Liver (tissue), 10 donors: ENCODE measurements at places on chromosomes 6 and 20. TPM values are rescaled to one million over a fixed set of nuclear protein-coding genes. Genes with fewer than 3 reads are reported as not detected.

GRCh38 chr6:89372506-89372901 is 20.0 kb upstream of the UBE2J1 start:
- no peak for DNase-seq

DNA sequence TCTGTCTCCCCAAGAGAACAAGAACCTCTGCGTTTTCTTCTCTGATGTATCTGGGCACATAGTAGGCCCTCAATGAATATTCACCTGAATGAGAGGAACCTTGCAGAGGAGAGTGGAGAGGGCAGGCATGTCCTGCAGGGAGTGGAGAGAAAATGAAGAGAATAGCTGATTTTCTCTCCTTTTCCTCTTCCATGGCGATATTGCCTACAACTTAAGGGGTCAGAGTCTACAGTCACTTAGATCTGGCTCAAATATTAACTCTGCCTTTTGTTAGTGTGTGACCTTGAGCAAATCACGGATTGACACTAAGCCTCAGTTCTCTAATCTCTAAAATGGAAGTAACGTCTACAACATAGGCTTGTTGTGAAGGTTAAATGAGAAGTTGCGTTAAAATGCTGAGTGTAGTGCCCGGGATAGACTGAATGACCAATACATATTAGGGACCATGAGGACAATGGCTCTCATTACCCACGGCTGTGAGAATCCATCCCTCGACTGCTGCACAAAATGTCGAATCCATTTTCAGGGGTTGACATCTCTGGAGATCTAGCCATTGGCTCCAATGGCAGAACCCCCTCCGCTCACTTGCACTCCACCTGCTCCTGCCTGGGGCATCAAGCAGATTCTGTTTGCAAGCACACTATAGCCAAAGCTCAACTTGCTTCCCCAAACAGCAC is 14.8 kb downstream of the CD83 start:
- no peak for DNase-seq

DNA sequence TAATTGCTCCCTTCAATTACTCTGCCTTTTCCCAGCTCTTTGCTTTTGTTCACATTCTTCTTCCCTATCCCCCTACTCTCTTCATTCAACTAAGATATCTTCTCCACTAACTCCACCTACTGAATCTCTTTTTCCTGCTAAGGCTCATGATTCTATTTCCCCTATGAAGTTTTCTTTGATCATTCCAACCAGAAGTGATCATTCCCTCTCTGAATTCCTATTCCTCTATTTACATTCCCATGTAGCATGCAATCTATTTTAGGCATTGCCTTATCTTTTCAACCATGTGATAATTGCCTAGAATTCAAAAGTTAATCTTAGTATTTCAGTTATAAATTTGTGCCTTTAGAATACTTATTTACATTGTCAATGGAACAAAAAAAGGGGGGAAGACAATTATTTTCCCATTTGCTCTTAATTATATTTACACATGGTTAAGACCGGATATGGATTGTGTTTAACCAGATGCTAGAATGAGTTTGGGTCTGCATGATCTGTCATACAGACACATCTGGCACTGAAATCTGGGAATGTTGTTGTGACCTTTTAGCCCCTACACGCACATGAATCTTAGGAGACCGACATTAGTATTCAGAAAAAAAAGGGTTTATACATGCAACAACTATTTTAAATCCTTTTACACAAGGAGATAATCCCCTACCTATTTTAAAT is 20.8 kb downstream of the MOXD1 start:
- no peak for DNase-seq

- DNase-seq = no peak
These were observed 18.9 kb downstream of the COL20A1 start for GRCh38 chr20:63311833-63312243.

DNA sequence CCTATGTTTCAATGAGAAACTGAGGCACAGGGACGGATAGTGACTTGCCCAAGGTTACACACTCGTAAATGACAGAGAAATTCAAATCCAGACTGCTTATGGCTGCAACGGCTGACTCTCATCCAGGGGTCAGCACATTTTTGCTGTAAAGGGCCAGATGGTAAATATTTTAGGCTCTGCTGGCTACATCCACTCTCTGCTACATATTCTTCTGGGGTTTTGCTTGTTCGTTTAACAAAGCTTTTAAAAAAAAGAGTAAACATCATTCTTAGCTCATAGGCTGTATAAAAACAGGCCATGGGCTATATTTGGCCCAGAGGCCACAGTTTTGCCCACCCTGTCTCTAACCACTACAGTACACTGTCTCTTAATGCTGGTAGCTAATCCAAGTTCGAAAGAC is 103.4 kb downstream of the PREX1 start:
- no peak for DNase-seq

- DNase-seq = no peak
These were observed 108.2 kb upstream of the SALL4 start for GRCh38 chr20:51910321-51911050.

DNA sequence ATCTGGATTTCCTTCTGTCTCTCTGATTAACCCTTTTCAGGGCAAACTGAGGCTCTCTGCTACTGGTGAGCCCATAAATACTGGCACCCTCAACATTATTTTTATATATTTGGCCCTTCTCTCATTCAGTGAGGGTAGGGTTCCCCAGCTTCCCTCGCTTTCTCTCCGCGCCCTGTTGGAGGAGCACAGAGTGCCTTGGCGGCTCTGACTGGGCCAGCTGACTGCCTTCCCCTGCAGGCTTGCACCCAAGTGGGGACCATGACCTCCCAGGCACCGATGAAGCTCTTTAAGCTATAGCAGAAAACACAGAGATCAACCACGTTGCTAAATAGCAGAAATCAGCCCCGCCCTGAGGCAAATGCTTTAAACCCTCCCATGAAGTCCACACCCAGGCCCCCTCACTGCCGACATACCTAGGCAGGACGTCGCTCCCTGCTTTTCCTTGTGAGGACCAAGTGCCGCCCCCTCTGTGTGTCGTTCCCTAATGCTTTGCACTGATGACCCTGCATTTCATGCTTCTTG is 105.0 kb downstream of the HUS1B start:
- DNase-seq = no peak

DNA sequence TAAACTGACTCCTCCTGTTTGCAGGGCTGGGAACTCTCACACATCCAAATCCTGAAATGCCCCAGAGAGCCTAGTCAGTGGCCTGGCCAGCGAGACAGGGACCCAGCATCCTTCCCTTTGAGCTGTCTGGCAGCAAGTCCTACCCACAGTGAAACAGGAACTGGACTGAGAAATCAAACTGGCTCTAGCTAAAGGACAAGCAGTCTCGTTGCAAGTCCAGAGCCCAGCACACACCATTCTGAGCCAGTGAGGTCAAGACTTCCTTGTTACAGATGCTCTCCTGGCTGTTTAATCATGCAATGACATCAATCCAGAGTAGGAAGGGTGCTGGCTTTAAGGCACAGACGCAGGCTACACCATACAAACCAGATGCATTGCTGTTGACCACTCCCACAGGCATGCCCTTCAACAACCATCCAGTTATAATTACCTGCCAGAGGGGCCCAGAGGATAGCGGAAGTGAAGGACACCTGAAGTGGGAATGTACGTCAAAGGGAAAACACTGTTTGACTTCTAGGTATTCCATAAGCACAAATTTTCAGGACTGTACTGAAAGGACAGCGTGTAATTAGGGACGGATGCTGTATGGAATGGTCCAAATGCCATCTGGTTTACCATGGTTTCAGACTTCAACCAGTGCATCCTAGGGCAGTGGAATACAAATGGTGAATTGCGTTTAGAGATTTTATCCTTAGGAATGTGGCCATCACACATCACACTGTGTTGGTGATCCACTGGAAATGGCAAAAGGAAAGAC is 114.4 kb downstream of the SLC23A2 start:
- DNase-seq = no peak

GRCh38 chr20:45974896-45975565 is 3.0 kb upstream of the ZNF335 start:
- no peak for DNase-seq

GRCh38 chr20:35604449-35604747 is 11.2 kb upstream of the SPAG4 start:
- peak; percentile 49 for DNase-seq

DNA sequence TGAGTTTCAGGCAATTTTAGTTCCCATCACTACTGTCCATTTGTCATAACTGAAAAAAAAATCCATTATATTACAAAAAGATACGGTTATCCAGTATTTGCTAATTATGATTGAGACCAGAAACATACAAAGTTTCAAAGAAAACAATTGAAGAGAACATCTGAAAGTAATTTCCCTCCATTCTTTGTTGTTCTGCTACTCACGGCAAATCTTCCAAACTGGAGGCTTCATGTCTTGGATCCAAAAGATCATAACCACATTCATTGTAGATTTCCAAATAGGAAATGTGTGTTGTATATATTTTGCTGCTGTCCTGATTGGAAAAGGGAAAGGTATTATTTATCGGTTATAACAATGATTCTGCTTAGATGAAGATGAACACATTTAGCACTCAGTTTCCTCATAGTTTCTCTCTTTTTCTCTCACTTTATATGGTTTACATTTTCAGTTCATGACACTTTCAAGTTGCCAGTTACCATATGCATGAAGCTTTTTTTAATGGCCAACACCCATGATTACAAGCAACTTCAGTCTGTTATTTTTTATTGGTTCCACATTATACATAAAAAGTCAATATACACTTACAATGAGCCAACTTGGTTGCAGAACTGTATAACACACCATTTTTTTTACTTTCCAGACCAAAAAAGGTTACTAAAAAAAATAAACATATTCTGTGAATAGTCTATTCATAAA is 90.4 kb downstream of the KIF6 start:
- no peak for DNase-seq

The CYP39A1 gene
- 12.0 TPM for polyA plus RNA-seq

The PRSS35 gene
- polyA plus RNA-seq = 0.54 TPM

The ADGB gene
- polyA plus RNA-seq = not detected

The SYCP2L gene
- polyA plus RNA-seq = not detected

The WFDC2 gene
- polyA plus RNA-seq = 1.8 TPM

The GCM1 gene
- not detected for polyA plus RNA-seq

The FAM83C gene
- not detected for polyA plus RNA-seq

The IPCEF1 gene
- 0.46 TPM for polyA plus RNA-seq

The RBBP9 gene
- 6.8 TPM for polyA plus RNA-seq
